AG09309 (cell line): ENCODE measurements at places on chromosomes 5 and 9.
A peak's percentile ranks its signal among the peaks of the same experiment; 100 is the strongest.

- no peak for DNase-seq
These were observed 87.3 kb upstream of the WWC1 start for GRCh38 chr5:168204165-168204564.

DNA sequence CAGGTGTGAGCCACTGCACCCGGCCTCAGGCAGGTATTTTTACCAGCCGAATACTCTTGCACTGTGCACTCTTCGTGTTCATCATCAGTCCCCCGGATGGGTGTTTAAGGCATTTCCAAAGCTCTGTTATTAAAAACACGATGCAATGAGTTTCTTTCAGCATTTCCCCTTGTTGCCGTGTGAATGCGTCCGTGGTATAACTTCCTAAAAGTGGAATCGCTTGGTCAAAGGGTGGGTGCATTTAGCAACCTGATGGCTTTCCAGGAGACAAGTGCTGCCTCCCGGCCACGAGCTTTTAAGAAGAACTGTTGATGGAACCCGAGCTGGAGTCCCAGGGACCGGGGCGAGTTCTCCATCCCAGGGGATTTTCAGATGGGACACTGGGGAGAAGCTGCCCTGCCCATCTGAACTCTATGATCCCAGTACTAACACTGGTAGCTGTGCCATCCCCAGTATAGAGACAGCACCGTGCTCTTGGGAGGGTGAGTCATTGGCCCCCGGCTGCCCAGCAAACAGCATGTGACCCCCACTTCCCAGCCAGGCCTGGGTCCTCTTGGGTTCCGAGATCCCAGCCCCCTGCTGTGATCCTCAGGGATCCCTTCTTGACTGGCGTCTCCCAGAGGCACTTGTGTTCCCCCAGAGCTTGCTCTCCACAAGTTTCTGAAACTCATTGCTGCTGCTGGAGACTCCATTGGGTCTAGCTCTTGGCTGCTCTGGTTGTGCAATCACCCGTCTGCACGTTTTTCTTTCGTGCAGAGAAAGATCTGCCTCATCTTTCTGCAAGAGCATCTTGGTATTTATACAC lies 169.5 kb upstream of the IER5L start:
- peak; percentile 58 for DNase-seq

GRCh38 chr5:180341595-180341994 lies 11.5 kb downstream of the GFPT2 start:
- no peak for DNase-seq

DNA sequence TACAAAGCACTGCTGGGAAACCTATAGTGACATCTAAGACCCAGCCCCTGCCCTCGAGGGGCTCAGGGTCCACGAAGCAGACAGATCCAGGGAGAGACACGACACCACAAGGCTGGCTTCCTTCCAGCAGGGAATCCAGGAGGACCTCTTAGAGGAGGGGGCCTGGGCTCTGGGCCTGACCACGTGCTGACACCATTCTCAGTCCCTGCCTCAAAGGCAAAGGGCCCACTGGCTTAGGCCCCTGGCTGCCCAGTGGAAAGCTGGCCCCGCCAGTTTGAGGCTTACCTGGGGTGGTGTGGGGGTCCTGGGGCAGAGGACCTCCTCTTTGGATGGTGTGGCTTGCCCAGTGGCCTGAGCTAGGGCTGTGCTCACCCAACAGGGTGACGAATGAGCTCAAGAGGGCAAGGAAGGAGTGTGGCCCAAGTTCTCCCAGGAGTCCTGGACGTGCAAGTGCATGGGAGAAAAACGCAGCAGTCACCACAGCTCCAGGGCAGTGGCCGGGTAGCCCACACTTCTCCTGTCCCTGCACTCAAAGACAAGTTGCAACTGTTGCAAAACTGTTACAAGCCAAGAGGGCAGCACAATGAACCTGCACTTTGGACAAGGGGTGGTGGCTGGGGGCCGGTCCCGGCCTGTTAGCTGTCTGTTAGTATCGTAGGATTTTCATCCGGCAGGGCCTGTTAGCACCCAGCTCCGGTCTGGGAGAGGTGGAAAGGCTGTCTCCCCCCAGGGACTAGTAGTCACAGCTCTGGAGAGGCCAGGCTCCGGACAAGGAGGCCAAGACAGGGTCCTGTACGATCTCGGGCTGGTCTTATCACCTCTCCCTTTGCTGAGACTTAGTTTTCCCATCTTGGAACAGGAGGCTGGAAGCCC lies 1.5 kb upstream of the SARDH start:
- no peak for DNase-seq

- DNase-seq = no peak
These were observed 113.6 kb downstream of the NR6A1 start for GRCh38 chr9:124657516-124657915.

- DNase-seq = no peak
These were observed 30.3 kb downstream of the MAN2A1 start for GRCh38 chr5:109719978-109720377.

DNA sequence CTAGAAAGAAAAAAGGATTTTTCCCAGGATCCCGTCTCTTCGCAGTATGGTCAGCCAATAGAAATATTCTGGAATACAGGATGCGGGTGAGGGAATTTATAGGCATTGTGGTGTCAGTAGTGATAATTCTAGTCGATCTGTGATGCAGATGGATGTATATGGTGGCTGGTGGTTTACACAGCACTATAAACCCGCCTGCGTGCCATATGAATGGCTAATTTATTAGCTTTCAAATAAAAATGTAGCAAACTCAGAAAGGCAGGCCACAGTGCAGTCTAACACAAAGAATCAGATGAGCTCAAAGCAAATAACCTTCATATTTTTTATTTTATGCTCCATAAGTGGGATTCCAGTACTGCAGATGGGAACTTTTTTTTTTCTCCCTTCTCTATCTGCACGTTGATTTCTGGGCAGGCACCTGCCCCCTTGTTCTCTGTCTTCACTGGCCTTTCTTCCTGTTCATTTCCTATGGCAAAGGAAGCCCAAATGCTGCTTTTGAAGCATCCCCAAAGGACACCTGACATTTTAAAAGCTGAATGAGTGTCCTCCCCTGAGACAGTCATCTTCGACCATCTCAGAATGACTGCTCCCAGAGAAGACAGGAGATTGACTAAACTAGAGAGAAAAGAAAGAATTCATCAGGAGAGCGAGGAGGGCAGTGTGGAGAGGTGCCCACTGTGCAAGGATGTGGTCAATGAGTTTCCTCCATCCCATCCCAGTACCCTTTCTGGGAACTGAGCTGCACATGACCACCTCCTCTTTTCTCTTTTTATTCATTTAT lies 52.1 kb downstream of the SEMA6A start:
- DNase-seq = no peak

- DNase-seq = no peak
These were observed 7.3 kb upstream of the CTSV start for GRCh38 chr9:97046228-97046627.

DNA sequence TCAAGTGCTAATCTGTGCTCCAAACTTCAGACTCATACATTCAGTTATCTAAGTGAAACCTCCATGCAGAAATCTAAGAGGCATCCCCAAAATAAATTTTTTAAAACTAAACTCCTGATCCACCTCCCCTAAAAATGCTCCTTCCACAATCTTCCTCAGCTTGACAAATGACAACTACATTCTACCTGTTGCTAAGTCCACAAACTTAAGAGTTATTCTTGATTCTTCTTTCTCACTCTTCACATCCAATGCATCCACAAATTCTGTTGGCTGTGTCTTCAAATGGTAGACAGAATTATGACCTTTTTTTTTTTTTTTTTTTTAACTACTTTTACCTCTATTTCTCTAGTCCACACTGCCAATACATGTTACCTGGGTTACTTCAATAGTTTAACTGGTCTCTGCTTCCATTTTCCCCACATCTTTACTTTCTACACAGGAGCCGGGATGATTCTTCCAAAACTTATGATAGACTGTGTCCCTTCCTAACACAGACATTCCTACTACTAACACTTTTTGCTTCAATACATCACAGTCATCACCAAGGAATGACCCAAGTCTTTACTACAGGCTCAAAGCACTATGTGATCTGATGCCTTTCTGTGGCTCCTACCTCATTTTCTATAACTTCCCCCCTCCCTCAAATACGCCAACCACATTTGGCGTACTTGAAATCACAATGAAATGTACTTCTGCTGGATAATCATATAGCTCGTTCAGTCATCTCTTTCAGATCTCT lies 143.6 kb downstream of the PDE4D start:
- no peak for DNase-seq

DNA sequence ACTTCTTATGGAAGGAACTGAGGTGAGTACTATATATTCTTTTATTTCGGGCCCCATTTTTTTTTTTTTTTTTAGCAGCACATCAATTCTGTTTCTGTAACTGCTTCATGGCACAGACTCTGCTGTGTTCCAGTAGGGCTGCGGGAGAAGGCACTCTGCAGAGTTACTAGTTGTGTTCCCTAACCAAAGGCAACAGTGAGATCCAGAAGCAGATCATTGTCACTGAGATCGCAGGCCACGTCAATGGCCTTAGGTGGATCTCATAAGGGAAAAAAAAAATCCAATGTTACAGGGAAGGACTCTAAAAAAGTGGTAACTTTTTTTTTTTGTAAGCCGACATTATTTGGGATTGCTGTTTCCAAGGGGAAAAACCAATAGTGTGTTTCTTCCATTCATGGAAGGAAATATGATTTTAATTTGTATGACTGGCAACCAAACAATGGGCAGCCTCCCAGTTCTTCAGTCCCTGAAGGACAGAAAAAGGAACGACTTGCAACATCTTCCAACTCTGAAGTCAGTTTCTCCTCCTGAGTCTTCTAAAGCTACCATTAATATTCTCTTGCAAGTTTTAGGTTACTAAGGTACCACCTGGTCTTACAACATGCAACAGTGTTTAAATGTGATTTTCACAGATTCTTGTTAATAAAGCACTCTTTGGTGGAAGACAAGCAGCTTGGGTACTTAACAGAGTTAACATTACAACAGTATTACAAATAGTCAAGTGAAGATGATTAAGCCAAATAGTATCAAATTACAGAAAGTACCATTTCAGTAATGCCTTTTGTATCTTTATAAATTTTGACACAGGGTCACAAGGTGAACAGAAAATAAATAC lies 52.8 kb downstream of the HABP4 start:
- no peak for DNase-seq

DNA sequence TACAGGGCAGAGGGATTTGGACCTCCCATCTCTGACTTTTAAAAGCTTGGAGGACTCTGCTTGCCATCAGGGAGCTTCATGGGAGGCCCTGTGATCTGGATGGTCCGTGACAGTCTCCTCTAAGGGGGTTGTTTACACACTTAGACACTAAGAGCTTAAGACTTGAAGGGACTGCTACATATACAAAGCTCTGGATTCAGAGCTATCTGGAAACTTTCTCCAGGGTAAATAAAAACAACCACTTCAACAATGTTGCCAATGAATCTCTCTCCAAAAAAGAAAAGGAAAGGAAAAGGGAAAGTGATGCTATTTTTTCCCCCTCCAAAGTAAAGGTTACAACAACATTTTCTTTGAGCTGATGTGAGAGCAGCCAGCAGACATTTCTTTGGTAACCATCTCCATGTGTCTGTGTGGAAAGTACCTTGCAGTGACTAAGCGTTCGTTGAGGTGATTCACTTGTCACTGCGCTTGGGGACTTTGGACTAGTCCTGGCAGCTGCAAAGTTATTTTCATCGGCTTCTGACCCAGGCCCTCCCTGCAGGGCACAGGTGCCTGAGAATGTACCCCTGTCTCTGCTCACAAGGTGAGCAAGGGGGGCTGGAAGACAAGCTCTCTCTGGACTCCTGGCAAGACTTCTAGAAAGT lies 262.1 kb upstream of the KLF4 start:
- no peak for DNase-seq

DNA sequence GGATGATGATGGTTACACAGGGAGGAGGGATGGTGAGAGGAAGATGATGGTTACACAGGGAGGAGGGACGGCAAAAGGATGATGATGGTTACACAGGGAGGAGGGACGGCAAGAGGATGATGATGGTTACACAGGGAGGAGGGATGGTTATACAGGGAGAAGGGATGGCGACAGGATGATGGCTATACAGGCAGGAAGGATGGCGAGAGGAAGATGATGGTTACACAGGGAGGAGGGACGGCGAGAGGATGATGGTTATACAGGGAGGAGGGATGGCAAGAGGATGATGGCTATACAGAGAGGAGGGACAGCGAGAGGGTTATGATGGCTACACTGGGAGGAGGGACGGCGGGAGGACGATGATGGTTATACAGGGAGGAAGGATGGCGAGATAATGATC lies 64.1 kb upstream of the FCN1 start:
- DNase-seq = no peak

DNA sequence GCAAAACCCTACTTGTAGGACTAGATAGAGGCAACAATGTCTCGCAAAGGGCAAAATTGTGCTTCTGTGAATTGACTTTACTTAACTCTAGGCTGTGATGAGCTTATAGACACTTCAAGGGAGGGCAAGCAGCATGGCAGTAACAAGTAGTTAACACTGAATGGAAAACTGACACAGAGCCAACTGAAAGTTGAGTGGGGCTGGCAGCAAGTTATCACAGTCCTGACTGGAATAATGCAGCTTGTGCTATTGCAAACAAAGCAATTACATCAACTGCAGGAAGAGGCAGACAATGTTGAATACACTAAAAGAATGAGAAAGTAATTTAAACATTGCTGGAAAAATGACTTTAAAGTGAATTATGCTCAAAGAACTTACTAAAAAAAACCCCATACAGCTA lies 62.2 kb downstream of the RNF38 start:
- DNase-seq = no peak

GRCh38 chr5:95583992-95584391 lies 29.1 kb downstream of the ARSK start:
- DNase-seq = no peak

GRCh38 chr5:108634010-108634616 lies 113.6 kb upstream of the FER start:
- DNase-seq = no peak

- DNase-seq = peak; percentile 5
These were observed 322.5 kb downstream of the CDK5RAP2 start for GRCh38 chr9:120257483-120257882.

DNA sequence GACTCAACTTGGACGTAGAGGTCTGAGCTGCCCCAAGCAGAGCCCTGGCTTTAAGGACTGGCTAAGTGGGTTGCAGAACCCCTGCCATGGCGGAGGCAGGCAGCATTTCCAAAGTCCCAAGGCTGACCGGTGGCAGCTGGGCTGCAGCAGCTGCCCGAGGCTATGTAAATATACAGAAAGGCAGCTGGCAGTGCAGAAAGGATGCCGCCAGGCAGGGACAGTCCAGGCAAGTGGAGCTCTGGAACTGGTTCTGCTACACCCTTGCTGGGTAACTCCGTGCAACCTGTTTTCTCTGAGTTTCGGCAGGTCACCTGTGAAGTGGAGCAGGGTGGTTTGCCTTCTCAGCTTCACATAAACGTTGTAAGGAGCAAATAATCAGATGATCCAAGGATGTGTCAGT lies 46.0 kb downstream of the SHB start:
- no peak for DNase-seq

DNA sequence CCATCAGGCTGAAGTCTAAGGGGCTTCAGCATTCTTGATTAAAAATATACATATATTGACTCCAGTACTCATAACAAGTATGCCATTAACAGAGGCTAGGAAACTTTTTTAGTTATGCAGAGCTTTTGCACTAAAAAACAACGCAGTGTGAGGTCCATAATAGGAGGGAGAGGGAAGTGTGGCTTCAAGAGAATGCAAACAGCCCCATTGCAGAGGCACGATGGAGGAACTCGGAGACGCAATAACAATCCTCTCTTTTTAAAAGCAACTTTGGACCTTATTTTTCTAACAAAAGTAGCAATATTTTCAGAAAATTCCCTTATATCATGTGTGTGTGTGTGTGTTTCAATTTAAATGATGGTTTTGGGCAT lies 150.0 kb upstream of the PTCH1 start:
- no peak for DNase-seq
